Non-pigmented ciliary epithelial cell (primary cell): ENCODE measurements at places on chromosomes 13 and 19.

- no peak for DNase-seq
Observed at GRCh38 chr19:6125571-6125989, 9.9 kb upstream of the ACSBG2 start.

GRCh38 chr19:16077984-16078758 is 1.9 kb downstream of the TPM4 start:
- DNase-seq: no peak

GRCh38 chr19:4923276-4923747 is 14.0 kb downstream of the UHRF1 start:
- no peak for DNase-seq

- DNase-seq: no peak
Observed at GRCh38 chr13:107252428-107252827, 684.5 kb upstream of the ARGLU1 start.

DNA sequence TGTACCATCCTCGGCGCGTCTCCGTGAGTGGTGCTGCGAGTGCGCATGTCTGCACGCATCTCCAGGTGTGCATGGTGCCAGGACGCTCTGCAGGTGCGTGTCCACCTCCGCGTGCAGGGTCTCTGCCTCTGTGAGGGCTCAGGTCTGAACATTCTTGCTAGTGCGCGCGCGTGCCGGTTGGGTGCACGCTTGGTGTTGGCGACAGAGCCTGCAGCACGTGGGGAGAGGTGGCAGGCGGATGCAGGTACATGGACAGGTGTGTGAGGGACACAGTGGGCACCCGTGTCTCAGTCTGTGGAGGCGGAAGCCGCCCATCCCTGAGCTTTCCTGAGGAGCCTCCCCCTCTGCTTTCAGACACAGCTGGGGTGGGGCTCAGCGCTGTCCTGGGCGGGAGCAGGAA is 4.9 kb upstream of the OR10H2 start:
- DNase-seq: no peak

DNA sequence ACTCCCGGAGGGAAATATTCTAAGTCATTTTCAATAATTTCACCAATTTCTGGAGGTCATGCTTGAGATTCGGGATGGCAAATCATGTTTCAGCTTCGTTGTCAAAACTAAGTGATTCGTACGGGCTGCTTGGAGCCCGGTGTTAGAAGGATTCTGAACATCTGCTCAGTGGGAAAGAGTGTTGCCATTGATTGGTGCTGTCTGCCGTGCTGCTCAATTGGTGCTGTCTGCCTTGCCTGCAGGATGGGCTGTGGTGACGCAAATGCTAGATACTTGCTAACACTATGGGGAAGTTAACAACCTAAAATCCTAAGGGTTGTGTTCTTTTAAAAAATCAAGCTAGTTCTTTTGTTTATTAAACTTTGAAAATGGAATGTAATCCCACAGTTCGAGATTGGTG is 17.3 kb upstream of the CACNG8 start:
- no peak for DNase-seq
